ENCODE measurements at places on chromosomes 7 and 10.

GRCh38 chr10:77563638-77564270, 73.9 kb downstream of the KCNMA1 start:
- no peak for DNase-seq

GRCh38 chr10:22010973-22011408, 7.5 kb upstream of the DNAJC1 start:
- DNase-seq: no peak

GRCh38 chr10:90407131-90407530, 450.7 kb downstream of the HTR7 start:
- DNase-seq: no peak

DNA sequence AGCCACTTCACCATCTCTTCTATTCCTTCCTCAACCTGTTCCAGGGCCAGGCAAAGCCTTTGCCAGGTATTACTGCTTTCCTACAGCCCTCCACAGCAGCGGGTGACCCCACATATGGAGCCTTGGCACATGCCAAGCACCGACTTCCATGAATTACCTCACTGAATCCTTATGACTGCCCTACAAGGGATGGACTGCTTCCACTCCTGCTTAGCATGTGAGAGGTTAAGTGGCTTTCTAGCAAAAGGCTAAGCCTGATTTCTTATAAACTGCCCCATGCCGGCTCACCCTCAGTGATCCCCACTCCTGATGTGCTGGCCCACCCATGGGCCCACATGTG, 44.0 kb upstream of the PDLIM1 start:
- DNase-seq: no peak

DNA sequence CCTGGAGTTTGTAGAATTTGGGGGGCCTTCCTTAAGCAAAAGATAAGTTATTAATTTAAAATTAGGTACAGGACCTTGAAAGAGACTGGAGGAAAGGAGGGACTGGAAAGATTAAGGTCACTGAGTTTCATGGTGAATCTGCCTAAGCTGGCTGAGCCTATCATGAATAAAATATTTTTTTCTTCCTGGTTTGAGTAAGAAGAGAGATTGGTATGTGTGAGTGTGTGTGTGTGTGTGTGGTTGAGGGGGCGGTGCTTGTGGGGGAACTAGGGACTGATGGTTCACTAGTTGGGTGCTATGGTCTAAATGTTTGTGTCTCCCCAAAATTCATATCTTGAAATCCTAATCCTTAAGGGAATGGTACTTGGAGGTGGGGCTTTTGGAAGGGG, 142.5 kb upstream of the PRKCQ start:
- no peak for DNase-seq

DNA sequence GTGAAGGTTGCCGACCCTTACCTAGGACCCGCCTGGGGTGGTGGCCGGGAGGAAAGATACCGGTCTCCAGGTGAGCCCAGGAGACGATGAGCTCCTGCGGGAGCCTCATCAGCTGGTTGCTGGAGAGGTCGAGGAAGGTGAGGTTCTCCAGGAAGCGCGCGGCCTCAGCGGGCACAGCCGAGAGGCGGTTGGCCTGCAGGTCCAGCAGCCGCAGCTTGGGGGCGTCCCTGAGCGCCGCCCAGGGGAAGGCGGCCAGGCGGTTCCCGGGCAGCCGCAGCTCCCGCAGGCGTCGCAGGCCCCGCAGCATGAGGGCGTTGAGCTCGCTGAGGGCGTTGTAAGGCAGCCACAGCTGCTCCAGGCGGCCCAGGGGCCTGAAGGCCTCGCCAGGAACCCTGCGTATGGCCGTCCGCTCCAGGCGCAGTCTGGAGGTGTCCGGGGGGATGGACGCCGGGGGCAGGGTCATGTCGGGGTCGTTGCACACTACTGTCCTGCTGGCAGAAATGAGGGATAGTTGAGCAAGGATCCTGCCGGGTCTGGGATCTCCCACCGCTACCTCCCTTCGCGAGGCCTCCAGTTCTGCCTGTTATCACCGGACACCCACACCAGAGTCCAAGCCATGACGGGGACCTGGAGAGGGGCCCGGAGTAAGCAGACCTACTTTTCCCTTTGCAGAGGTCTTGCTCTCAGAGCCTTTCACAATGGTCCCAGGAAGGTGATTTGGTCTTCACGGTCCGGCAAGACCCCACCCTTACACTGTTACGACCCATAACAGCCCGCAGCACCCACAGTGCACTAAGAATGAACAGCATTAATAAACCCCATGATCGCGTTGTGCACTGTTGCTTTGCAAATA, 3.9 kb downstream of the LRIT1 start:
- DNase-seq: no peak

- DNase-seq: no peak
These were observed 372.5 kb downstream of the BMPER start for GRCh38 chr7:34277803-34278199.

GRCh38 chr7:25882151-25882773, 269.7 kb upstream of the NFE2L3 start:
- DNase-seq: no peak

DNA sequence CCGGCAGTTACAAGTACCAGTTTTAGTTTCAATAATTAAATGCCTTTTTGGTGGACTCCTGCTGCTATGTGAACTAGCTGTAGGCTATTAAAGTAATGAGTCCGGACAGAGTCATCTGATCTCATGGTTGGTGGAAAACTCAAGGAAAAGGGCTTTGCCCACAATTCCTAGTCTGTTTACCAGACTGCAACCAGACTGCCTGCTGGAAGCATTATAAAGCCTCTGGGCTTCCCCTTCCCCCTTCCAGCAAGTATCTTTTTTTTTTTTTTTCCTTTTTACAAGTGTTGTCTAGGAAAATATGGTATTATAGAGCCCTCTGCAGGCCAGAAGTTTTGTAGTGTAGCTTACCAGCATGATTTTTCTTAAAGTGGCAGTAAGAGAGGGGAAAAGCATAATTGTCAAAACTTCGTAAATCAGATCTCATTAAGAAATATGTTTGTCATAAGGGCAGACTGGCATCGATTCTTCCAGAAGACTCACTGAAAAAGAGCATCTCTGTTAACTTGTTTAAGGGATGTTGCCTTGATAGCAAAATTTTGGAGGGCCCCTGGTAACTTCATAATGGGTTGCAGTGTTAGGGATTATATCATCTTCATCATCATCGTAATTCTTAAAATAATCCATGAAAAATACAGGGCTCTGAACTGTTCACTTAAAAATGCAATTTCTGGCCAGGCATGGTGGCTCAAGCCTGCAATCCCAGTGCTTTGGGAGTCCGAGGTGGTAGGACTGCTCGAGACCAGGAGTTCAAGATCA, 181.3 kb downstream of the TAX1BP1 start:
- peak; percentile 79 for DNase-seq

GRCh38 chr10:47056247-47056510, 145.0 kb downstream of the PTPN20 start:
- DNase-seq: no peak

DNA sequence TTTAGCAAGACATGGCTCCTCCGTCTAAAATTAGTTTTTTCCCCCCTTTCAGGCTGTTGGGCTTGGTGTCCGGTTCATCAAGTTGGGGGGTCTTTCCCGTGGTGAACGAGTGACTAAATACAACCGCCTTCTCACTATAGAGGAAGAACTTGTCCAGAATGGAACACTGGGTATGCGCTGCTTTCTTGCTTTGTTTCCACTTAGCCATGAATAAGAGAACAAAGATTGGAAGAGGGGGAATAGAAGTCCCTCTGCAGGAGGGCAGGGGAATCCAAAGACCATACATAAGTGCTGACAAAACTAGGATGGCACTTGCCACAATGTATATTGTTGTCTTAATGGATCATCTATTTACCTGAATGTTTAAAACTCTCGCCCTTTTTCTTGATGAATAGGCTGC, 30.5 kb downstream of the ENO4 start:
- no peak for DNase-seq

DNA sequence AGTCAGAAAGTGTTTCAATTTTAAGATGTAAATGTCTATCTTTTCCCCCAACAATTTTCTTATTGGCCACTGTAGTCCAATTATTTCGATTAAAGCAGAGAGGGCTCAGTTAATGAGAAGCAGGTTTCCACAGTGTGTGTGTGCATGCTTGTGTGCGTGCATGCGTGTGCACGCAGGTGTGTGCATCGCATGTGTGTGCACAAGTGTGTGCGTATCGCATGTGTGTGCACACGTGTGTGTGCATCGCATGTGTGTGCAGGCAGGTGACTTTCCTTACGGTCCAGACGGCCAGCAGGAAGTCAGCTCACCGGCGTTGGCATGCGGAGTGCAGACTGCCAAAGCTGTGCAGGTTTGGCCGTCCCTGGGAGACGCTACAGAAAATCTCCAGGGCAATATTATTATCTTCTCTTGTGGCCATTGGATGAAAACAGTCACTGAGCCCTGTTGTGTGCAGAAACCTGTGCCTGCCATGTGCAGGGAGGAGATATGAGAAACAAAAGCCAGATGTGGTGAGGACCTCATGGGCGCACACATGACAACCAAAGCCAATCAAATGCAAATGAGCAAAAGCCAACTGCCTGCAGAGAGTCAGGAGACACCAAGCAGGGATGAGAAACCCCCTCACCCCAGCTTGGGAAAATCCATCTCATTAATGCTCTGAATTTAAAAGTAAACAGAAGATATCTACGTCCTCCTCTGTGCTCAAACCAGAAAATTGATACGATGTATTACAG, 70.4 kb downstream of the C10orf90 start:
- DNase-seq: no peak

- DNase-seq: peak; percentile 35
These were observed 36.2 kb downstream of the RAMP3 start for GRCh38 chr7:45193828-45194227.

GRCh38 chr7:131298608-131298992, 29.1 kb upstream of the MKLN1 start:
- no peak for DNase-seq

DNA sequence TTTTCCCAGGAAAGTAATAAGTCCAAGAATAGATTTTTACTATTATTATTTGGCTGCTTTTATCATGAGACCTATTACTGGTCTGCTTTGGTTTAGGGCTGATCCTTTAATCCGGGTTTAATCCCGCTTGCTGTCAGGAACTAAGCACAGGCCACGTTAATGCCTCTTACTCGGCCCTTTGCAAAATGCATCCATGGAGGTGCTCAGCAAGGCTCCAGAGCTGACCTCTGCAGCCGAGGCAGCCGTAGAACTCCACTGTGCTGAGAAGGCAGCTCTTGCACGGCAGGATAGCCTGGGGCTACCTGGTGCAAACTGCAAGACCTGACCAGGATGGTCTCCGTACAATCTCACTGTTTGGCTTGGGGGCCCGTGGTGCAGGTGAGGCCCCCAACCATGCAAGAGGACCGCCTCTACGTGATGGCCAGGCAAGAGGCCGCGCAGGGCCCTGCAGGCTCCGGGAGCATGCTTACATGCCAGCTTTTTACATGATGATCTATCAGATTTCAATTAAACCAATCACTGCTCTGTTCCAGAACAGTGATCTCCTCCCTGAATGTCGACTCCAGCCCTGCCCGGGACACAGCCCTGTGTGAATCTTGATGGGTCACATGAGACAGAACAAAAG, 10.4 kb upstream of the CALML3 start:
- no peak for DNase-seq

- no peak for DNase-seq
These were observed 32.0 kb downstream of the GRID1 start for GRCh38 chr10:86334488-86335085.

DNA sequence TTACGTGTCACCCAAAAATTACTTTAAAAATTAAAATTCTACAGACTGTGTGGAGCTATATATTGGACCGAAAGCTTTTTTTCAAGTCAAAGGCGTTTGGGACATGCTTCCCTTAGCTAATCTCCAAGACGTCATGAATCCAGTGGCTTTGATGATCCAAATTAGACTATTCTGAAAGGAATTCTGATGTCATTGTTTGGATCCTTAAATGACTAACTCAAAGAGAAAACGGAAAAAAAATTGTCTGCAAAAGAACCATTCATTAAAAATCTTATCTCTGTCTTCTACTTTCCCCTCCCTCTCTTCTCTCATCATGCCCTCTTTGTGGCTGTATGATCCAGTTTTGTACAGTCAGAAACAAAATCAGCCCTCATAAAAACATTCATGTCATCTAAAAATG, 161.8 kb downstream of the ETV1 start:
- no peak for DNase-seq

- DNase-seq: no peak
These were observed 140.8 kb upstream of the FAM20C start for GRCh38 chr7:51456-52068.

- DNase-seq: no peak
These were observed 690.4 kb upstream of the NRP1 start for GRCh38 chr10:34024693-34025425.

DNA sequence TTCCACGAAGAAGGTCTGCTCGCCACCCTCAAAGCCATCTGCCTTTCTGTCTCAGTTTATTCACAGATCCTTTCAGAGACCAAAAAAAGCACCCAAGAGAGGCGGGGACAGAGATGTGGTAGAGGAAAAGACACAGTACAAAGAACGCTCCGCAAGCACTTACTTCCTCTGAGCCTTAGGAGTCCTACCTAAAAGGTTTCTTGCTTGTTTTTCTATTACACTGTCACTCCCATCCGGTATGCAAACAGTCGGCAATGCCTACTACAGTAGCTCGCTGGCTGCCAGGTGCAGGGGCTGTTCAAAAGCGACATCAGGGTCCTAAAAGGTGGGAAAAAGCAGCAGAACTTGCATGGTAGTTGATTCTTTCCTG, 816 bp downstream of the TECPR1 start:
- no peak for DNase-seq

DNA sequence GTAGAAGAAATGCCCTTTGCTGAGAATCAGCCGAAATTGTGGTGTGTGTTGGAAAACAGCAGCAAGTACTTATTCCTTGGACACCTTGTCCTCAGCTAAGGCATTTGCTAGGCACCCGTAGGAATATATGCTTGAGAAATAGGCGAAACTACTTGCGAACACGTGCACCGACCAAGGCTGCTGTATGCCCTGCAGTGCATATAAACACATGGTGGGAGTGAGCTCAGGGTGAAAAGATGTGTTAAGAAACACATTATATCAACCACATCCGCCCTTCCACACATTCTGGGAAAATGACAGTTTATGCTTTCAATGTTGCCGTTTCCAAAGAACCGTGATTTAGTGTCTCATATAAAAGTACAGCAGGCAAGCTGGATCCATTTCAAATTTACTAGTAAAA, 199.2 kb downstream of the JCAD start:
- no peak for DNase-seq

DNA sequence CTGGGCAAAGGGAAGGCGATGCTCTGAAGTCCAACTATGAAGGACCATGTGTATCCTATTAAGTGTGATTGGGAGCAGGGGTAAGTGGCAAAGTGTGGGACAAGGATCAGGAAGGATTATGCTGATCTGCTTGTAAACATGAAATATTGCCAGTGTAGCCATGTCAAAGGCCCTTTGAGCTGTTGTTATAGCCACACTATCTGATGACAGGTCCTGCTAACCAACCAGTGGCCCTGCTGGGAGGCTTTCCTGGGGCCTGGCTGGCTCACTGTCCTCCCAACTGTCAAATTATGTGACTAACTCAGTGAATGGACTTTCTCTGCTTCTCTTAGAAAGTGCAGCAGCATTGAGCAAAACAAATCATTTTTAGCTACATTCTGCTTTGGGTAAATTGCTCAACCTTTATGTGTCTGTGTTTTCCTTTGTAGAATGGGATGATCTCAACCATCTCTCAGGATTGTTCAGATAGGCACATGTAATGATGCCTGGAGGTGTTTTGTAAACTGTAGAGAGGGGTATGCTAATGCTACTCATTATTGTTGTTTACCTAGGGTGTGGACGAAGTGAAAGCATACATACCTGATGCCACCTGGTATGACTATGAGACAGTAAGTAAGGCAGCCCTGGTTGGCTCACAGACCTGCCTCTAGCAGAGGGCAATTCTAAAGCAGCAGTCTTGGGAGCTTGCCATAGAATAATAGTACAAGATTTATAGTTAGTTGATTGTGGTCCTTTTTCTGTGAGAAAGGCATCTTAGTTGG, 47.4 kb downstream of the MGAM2 start:
- no peak for DNase-seq

GRCh38 chr7:55794527-55794926, 68.0 kb downstream of the SEPTIN14 start:
- no peak for DNase-seq

Data from hindlimb muscle (tissue), 1 donor.